Psoas muscle (tissue), 8 donors: ENCODE measurements at places on chromosomes 5 and 9.

DNA sequence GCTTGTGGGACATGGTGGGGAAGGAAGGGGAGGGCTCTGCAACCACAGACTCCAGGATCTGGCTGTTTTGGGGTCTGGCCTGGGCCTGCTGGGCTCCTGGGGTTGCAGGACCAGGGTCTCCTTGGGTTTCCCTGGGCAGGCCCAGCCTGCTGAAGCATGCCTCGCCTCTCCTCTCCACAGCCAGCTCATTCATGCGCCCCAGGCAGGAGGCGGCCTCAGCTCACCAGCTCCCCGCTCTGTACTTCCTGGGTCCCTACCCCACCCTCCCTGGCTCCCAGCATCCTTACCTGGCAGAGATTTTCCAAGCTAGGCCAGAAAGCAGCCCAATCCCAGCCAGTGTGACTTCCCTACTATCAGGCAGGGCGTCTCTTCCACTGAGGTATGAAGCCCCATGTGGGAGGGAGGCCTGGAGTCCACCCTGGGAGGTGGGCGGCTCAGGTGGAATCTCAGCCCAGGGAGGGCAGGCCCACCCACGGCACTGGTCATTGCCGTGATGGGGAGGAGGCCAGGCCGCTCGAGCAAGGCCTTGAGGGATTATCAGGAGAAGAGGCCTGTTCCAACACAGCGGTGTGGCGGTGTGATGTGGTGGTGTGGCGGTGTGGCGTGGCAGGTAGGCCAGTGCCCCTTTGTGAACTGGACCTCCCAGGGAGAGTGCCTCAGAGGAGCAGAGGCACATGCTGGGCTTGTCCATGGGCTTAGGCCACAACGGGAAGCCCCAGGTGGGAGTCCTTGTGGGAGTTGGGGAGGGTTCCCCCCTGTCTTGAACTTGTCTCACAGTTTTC lies 103.4 kb downstream of the DAB2IP start:
- H3K36me3 ChIP-seq, result peaks cover 2% of the 10 kb centered on the region
- H3K27me3 ChIP-seq, result no peaks in the 10 kb centered on the region
- no peak for DNase-seq

DNA sequence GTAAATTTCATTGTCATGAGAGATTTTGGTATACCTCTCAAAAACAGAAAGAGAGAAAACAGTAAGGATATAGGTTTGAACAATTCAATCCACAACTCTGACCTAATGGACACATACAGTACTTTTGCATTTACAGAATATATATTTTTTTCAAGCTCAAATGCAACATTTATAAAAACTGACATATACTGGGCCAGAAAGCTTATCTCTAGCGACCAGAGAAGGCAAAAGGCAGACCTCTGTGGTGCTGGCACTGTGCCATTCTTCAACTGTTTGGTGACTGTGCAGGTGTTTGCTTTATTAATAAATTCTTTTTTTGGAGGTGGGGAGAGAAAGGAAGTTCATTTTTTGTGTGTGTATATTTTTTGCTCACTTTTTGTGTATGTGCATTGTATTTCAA lies 6.0 kb upstream of the PLAC8L1 start:
- no peak overlapping the region for H3K4me3 ChIP-seq
- H3K4me1 ChIP-seq, result no peaks in the 10 kb centered on the region
- H3K27ac ChIP-seq, result no peak overlapping the region
- DNase-seq, result no peak
- peaks cover 47% of the 10 kb centered on the region for H3K36me3 ChIP-seq
- no peaks in the 10 kb centered on the region for H3K27me3 ChIP-seq

DNA sequence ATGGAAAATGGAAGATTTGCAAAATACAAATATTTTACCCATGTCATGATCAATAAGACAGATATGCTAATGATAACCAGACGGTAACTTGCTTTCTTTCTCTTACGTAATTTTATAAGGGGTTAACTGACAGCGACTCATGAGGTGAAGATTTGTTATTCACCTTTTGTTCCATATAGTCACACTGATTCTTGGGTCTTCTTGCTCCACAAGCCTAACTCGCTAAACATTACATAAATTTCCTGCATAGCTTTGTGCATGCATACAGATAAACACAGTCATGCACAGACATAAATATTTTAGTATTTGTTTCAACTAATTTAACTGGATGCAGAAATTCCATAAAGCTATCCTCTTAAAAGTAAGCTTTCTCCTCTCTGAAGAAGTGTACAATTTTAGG lies 225.9 kb downstream of the VPS13A start:
- no peak overlapping the region for H3K4me3 ChIP-seq
- no peak for DNase-seq
- H3K36me3 ChIP-seq, result peaks cover 51% of the 10 kb centered on the region

GRCh38 chr9:133877967-133878366 lies 114.2 kb downstream of the VAV2 start:
- no peaks in the 10 kb centered on the region for H3K36me3 ChIP-seq
- no peak for DNase-seq
- no peaks in the 10 kb centered on the region for H3K4me1 ChIP-seq

GRCh38 chr5:36904677-36905076 lies 28.1 kb downstream of the NIPBL start:
- H3K36me3 ChIP-seq, result no peaks in the 10 kb centered on the region
- no peaks in the 10 kb centered on the region for H3K27me3 ChIP-seq
- no peak for DNase-seq
- no peak overlapping the region for H3K27ac ChIP-seq
- H3K4me1 ChIP-seq, result peaks cover 37% of the 10 kb centered on the region

DNA sequence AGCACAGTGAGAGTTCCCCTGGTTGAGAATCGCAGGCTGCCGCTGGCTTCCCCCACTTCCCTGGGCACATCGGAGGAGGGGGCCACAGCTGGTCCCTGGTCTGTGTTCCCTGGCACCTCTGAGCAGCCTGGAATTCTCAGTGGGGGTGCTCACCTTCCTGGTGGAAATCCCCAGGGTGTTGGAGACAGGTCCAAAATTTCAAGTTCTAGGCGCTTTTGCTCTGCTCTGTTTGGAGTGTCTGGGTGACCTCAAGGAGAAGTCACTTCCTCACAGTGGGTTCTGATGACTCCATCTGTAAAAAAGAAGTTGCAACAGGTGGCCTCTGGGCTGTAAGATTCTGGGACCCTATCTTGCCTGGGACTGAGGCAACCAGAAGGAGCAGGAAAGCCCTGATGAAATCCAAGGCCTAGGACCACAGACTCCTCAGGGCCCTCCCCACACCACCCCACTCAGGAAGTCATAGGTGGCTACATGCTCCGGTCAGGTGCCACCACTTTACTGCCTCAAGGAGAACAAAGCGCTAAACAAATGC lies at the start of gene TRAF1:
Gene TRAF1 (minus strand): TSS at position 400 of the 532 bp plus-strand sequence. CDS start 721 bp downstream, outside the sequence.
- peaks cover 11% of the 10 kb centered on the region for H3K4me1 ChIP-seq
- H3K27ac ChIP-seq, result no peak within 1 kb of the TSS
- H3K27me3 ChIP-seq, result no peaks in the 10 kb centered on the region
- H3K4me3 ChIP-seq, result peak within 1 kb of the TSS; percentile 99
- peaks cover 11% of the 10 kb centered on the region for H3K36me3 ChIP-seq
- no peak for DNase-seq

DNA sequence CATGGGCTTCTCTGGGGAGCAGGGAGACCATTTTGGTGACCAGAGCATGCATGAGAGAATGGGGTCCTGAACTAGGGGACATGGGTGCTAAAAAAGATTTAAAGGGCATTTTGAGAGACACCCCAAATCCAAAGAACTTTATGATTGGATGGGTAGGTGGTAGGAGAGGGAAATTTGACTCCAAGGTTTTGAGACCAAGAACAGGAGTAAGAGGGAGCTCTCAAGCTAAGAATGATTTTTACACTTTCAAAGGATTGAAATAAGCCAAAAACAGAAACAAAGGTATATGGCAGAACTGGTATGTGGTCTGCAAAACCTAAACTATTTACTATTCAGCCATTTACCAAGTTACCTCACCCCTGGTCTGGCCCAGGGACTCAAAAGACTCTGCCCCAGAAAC lies 318.2 kb upstream of the CLINT1 start:
- no peak overlapping the region for H3K27ac ChIP-seq
- H3K4me1 ChIP-seq, result no peaks in the 10 kb centered on the region
- H3K27me3 ChIP-seq, result no peaks in the 10 kb centered on the region
- H3K36me3 ChIP-seq, result no peaks in the 10 kb centered on the region

DNA sequence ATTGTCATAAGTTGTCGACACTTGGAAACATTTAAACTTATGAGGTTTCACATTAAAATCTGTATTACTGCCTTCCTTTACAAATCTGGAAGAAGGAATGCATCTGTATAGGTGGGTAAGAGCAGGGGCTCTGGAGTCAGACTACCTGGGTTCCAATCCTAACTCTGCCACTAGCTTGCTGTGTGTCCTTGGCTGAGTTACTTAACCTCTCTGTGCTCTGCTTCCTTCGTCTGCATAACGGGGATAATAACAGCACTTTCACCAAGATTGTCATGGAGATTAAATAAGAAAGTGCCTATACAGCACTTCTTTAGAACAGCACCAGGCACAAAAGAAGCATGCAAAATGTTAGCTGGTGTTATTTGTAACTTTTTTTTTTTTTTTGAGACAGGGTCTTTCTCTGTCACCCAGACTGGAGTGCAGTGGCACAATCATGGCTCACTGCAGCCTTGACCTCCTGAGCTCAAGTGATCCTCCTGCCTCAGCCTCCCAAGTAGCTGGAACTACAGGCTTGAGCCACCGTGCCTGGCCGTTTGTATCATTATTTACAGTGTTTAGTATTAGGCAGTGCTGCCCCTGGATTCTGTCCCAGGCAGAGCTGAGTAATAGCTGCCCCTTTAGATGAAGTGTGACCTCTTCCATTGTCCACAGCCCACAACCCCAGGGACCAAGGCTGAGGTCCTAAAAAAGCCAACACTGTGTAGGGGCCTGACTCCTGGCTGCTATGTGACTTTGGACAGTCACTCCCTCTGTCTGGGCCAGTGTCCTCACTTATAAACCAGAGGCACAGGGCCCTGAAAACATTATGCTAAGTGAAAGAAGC lies 25.4 kb upstream of the TTLL11 start:
- H3K4me1 ChIP-seq, result no peaks in the 10 kb centered on the region
- no peaks in the 10 kb centered on the region for H3K27me3 ChIP-seq
- H3K4me3 ChIP-seq, result no peak overlapping the region
- no peak for DNase-seq
- no peaks in the 10 kb centered on the region for H3K36me3 ChIP-seq

DNA sequence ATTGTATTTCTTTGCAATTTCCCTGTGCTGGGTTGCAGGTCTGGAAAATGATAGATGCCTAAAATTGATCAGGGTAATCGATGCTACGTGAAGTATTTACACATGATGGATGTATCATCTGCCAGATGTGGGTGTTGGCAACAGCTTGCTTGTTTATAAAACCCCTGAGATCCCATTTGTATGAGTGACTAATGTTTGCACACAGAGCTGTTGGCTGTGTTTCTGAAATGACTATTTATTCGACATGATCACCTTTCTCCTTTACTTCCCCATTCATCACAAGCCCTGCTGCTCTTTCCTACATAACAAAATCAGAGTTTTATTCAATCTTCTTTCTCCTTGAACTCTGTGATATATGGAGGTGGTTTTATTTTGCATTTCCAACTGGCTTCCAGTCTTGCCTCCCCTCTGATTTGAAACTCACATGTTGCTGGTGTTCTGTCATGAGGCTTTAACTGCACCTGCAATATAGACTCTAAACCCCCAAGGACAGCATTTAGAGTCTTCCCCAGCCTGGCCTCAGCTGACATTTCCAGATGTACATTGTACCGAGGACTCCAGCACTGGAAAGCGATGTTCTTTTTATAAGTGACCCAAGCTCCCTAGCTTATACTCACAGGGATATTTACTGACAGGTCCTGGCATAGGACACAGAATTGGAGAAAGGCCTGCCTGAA lies 50.7 kb upstream of the SHB start:
- no peaks in the 10 kb centered on the region for H3K4me1 ChIP-seq
- H3K4me3 ChIP-seq, result no peak overlapping the region
- H3K27me3 ChIP-seq, result no peaks in the 10 kb centered on the region
- H3K27ac ChIP-seq, result no peak overlapping the region
- no peak for DNase-seq

DNA sequence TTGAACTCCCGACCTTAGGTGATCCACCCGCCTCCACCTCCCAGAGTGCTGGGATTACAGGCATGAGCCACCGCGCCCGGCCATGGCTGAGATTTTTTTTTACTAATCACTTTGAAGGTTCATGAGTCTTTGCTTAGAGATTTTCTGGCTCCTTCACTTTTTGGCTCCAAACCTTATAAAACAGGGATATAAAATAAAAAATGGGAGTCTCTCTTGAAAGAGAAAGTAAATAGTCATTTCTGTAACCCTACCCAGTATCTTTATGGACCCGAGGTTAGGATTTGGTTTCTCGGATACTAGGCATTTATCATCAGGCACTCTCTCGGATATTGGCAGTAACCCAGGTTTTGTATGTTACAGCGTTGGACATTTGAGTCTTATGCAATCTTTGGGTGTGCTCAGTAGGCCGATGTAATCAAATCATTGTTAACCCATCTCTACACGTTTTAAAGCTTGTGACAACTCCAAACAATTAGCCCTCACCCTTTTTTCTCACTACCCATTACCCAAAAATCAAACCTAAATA lies 25.3 kb downstream of the STXBP1 start:
- no peaks in the 10 kb centered on the region for H3K36me3 ChIP-seq
- H3K27me3 ChIP-seq, result no peaks in the 10 kb centered on the region
- no peak overlapping the region for H3K27ac ChIP-seq

- H3K36me3 ChIP-seq, result no peaks in the 10 kb centered on the region
- no peak overlapping the region for H3K4me3 ChIP-seq
- no peaks in the 10 kb centered on the region for H3K27me3 ChIP-seq
- H3K27ac ChIP-seq, result no peak overlapping the region
- no peak for DNase-seq
These were observed 9.5 kb upstream of the NANS start for GRCh38 chr9:98047002-98047401.

DNA sequence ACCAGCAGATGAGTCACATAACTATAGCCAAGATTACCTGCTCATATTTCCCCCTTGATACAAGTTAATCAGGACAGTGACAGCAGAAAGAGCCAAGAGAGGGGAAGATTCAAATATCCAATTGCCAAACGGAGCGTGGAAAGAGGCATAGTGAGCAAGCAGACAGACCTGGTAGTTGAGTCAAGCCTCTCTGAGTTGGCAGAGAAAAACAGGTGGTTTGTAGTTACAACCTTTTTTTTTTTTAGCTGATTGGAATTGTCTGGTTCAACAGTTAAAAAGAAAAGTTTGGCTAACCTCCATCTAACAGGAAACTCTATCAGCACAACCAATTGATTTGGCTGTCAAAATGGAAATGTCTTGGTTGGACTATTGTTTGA lies 272.1 kb downstream of the TLE1 start:
- H3K27me3 ChIP-seq, result no peaks in the 10 kb centered on the region
- H3K4me1 ChIP-seq, result peaks cover 22% of the 10 kb centered on the region
- no peak overlapping the region for H3K4me3 ChIP-seq
- H3K36me3 ChIP-seq, result no peaks in the 10 kb centered on the region

- no peak for DNase-seq
- H3K27me3 ChIP-seq, result no peaks in the 10 kb centered on the region
- H3K27ac ChIP-seq, result no peak within 1 kb of the TSS
- peaks cover 10% of the 10 kb centered on the region for H3K4me1 ChIP-seq
- no peaks in the 10 kb centered on the region for H3K36me3 ChIP-seq
- H3K4me3 ChIP-seq, result peak within 1 kb of the TSS; percentile 68
These were observed at the start of gene PSD2 for GRCh38 chr5:139795074-139796001. PSD2 (plus strand) TSS chr5:139795808; CDS start chr5:139809441, 13,633 bp downstream.

- peaks cover 95% of the 10 kb centered on the region for H3K36me3 ChIP-seq
- H3K4me3 ChIP-seq, result no peak overlapping the region
- no peaks in the 10 kb centered on the region for H3K4me1 ChIP-seq
- no peaks in the 10 kb centered on the region for H3K27me3 ChIP-seq
- DNase-seq, result no peak
- no peak overlapping the region for H3K27ac ChIP-seq
These were observed 129.5 kb downstream of the NIPBL start for GRCh38 chr5:37005946-37006540.
